Activated CD8-positive, alpha-beta memory T cell treated with anti-CD3 and anti-CD28 coated beads, Interleukin-2, amount 10 ng/mL, durations not matched to agents 7 days and 5 days (primary cell): ENCODE measurements at places on chromosomes 11 and 22. TPM values are rescaled to one million over a fixed set of nuclear protein-coding genes. Genes with fewer than 3 reads are reported as not detected.

GRCh38 chr11:119730789-119731386 lies 1.9 kb upstream of the NECTIN1 start:
- no peak for DNase-seq

GRCh38 chr22:44412136-44412731 lies 85.8 kb downstream of the RTL6 start:
- DNase-seq, result no peak

DNA sequence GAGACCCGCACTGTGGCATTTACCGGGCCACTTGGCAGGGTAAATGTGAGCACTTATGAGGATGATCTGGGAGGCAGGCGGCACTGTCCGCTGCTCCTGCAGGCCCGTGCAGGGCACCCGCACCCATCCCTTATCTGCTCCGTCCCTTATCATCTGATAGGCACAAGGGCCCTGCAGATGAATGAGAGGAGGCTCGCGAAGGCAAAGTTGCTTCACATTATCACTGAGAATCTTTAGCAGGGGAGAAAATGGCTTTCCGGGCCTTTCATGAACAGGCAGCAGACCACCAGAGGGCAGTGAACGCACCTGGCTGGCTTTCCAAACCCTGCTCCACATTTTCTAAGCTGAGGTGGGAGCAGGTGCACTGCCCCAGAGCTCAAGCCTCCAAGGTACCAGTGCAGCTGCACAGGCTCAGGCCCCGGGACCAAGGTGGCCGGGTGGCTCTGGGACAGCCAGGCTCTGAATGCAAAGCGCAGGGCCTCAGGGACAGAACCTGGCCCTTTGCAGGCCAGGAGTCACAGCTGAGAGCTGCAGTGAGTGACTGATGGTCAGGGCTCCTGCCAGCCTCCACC lies 165.6 kb downstream of the SHANK2 start:
- DNase-seq, result no peak

- DNase-seq, result no peak
Observed at GRCh38 chr22:34960005-34960404, 106.0 kb upstream of the ISX start.

- DNase-seq, result no peak
Observed at GRCh38 chr11:57429946-57430345, 3.0 kb upstream of the SLC43A3 start.

DNA sequence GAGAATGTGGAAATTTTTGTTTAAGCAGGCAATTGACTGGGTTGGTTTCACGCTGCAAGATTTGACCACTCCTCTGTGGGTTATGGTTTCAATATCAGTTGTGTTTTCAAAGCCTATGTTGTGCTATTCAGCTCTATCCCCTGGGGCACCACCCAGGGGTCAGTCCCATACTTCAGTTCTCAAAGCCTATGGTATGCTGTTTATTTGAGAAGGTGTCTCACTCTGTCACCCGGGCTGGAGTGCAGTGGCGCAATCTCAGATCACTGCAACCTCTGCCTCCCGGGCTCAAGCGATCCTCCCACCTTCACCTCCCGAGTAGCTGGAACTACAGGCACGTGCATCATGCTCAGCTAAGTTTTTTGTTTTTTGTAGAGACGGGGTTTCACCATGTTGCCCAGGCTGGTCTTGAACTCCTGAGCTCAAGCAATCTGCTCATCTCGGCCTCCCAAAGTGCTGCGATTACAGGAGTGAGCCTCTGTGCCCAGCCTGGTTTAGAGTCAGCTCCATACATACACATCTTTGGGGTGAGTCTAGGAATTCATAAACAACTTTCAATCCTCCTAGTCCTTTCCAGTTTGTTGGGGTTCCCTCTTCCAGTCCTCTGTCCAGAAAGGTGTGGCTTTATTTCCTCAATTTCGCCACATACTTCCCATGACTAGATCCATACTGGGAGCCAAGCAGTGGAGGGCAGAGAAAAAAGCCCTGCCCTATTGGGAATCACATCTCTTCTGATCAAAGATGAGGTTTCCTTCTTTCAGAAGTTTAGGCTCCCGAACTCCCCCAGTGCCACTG lies 35.0 kb upstream of the MAPK1 start:
- no peak for DNase-seq

GRCh38 chr22:37172266-37173245 lies 15.5 kb downstream of the C1QTNF6 start:
- DNase-seq, result no peak

DNA sequence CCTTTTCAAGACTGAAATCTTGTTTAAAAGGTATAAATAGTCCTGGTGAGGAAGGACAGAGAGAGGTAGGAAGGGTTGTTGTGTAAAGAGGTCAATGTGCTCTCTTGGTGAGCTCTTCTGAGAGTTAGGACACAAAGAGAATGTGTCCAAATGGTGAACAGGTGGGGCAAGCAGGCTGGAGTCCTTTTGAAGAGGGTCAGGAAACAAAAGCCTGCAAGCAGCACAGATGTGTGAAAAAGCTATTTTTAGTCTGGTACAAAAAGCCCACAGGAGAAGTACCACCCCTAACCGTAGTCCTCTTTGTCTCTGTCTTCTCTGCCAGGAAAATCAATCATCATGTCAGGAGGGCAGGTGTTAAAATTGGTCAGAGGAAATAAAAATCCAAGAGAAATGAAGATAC lies 54.4 kb upstream of the SYN3 start:
- no peak for DNase-seq

- DNase-seq, result no peak
Observed at GRCh38 chr11:134815404-134815803, 403.4 kb upstream of the B3GAT1 start.

GRCh38 chr22:36985211-36985889 lies 33.9 kb downstream of the TST start:
- DNase-seq, result no peak

- no peak for DNase-seq
Observed at GRCh38 chr22:44721213-44721612, 19.2 kb downstream of the PRR5 start.

DNA sequence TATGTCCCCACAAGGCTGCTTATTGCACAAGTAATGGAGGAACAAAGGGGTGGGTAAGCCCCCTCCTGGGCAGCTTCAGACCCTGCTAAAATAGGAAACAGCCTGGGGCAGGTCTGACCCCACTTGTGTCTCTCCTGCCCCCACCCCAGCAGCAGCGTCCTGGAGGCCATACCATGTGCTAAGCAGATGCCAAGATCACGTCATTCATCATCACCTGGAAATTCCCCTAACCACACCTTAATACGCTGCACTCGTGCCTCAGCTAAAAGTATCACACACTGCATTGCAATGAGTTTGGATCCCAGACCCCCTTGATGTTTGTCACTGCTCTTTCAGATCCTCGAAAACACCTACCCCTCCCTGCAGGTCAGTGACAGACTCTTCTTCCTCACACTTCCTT lies 27.8 kb upstream of the GGTLC2 start:
- no peak for DNase-seq

DNA sequence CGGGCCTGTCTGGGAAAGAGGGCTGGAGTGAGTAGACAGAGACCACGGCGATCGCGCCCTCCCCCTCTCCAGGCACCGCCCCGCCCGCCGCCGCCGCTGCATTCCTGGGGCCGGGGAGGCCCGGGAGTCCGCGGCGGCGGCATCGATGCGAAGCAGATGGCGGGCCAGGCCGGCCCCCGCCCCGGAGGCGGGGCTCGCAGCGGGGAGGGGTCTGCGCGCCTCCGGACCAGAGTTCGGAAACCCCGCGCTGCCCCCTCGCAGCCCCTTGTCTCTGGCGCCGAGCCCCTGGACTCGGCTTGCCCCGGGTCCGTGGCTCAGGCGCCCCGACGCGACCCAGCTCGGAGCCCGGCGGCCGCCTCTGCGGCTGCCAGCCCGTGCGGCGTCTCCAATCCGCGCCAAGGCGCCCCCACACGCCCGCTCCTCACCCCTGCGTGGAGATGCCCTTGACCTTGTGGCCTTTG lies 1.3 kb downstream of the SCARF2 start:
- DNase-seq, result no peak

DNA sequence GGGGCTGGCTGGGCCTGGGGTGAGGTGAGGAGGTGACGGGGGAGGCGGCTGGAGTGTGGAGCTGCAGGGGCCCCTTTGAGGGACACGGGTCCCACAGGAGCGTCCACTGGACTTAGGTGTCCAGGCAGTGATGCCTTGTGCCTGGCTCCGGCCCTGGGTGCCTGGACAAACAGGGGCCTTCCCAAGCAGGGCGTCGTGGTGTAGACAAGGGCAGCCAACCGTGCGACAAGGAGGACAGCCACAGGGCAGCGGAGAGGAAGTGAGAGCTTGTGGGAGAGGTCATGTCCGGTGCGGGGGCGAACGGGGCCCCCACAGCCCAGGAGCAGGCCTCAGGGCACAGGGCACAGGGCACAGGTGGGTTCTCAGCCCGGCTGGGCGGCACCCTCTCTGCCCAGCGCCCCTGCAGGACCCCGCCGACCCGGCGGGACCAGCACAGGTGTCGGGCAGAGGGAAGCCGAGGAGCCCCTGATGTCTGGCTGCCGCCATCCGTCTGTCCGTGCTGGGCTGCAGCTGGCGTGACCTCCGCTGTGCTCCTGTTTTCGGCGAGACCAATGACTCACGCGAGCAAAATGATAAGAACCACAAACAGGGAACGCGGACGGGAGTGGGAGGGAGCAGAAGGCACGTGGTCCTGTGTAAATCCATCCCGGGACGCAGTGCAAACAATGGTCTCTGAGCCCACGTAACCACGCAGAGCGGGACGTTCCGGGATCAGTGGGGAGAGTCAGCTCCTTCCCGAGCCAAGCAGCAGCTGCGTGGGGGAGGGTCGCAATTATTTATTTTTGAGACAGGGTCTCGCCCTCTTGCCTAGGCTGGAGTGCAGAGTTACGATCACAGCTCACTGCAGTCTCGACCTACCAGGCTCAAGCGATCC lies 49.1 kb upstream of the A4GALT start:
- no peak for DNase-seq

DNA sequence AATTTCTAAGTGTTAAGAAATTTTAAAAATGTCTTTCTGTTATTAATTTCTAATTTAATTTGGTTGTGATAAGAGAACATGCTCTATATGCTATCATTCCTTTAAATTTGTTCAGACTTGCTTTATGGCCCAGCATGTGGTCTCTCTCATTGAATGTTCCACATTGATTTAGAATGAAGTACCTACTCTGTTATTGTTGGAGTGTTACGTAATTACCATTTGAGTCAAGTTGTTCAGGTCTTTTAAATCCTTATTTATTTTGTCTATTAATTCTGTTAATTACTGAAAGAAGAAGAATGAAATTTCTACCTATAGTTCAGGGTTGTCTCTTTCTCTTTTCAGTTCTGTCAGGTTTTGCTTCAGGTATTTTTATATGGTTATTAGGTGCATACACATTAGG lies 57.0 kb downstream of the PRMT3 start:
- no peak for DNase-seq

GRCh38 chr11:2769409-2770095 lies 69.8 kb upstream of the KCNQ1OT1 start:
- DNase-seq, result peak; percentile 7

- no peak for DNase-seq
Observed at GRCh38 chr11:64765291-64765850, 5.6 kb upstream of the PYGM start.

DNA sequence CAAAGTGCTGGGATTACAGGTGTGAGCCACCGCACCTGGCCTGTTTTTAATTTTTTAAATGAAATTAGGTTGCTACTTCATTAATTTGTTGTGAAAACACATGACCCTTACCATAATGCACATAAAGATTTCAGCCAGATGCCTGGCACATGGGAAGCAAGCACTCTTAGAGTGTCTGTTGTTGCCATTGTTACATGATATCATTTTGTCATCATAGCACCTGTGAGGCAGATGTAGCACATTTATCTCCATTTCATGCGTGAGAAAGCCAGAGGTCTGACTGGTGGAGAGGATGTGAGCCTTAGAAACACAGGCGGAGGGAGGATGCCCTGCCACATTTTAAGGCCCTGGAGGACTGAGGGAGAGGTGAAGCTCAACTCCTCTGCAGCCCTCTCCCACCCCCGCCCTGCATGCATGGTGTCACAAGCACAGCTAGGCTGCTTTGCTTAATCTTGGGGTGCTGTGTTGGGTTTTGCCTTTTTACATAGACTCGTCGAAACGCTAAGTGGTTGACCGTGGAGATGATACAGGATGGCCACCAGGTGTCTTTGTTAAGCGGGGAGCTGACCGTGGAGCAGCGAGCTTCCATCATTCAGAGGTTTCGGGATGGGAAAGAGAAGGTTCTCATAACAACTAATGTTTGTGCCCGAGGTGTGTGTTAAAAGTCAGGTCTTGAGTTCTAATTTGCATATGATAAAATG lies 14.0 kb downstream of the DDX25 start:
- no peak for DNase-seq

DNA sequence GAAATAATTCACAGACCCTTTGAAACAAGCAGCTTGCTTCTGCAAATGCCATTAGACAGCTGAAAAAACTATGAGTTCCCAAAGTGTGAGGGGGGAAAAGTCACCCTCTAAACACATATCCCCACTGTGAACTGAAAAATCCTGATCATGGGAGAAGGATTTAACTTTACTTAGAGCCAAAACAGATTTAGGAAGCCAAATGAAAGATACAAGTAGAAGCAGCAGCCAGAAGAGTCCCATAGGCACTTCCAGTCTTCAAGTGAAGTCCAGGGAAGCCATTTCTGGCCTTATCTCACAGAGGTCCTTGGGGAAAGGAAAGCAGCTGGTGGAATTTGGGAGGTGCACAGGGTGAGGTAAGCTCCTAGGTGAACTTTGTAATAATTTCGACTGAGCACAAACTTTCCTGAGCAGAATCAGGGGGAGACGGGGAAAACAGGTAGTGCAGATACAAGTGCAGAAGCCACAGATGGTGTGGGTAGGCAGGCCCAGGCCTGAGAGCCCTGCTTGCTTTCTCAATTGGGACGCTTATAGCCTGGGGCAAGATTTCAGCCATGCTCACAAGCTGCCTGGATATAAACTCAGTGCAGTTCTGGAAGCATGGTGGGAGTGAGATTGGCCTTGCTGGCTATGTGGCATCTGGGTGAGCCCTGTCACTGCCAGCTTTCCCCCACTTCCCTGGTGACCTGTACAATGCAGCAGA lies 44.8 kb downstream of the GAS2 start:
- no peak for DNase-seq

DNA sequence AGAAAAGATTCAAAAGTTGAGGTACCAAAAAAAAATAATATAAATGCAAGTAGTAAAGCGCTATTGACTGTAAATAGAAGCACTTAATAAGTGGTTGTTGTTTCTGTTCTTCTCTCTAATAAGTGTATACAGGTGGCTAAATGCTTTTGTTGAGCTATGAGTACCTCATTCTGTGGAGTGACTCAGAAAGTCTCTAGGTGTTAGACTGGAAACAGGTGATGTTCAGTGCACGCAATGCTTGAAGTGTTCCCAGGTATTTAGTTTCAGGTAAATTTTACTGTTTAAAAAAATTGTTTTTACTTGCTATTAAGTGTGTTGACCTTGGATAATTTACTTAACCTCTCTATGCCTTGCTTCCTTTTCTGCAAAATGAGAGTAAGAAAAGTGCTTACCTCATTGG lies 24.2 kb downstream of the POU2AF3 start:
- no peak for DNase-seq

SPTBN2 gene
- total RNA-seq, result 0.41 TPM

SLC22A9 gene
- not detected for total RNA-seq

RIBC2 gene
- 16.2 TPM for total RNA-seq

ALDH3B1 gene
- total RNA-seq, result not detected

CD3G gene
- 218 TPM for total RNA-seq

OR52I2 gene
- total RNA-seq, result not detected

HYOU1 gene
- total RNA-seq, result 163 TPM

CASP5 gene
- not detected for total RNA-seq

THAP7 gene
- 25.9 TPM for total RNA-seq

HBD gene
- not detected for total RNA-seq

SUSD2 gene
- total RNA-seq, result 0.96 TPM

FZD4 gene
- 0.16 TPM for total RNA-seq

PGA5 gene
- total RNA-seq, result not detected

PHETA2 gene
- total RNA-seq, result 2.0 TPM

TTC12 gene
- total RNA-seq, result 15.9 TPM

KDM4E gene
- not detected for total RNA-seq

ADORA2A gene
- total RNA-seq, result 19.7 TPM

ART5 gene
- not detected for total RNA-seq
